ENCODE measurements at places on chromosomes 3 and 15. TPM values are rescaled to one million over a fixed set of nuclear protein-coding genes. Genes with fewer than 3 reads are reported as not detected.
A peak's percentile ranks its signal among the peaks of the same experiment; 100 is the strongest.

Gene CPN2
- 0.04 TPM for total RNA-seq

Gene IQCF5
- total RNA-seq: not detected

Gene PCOLCE2
- 2.5 TPM for total RNA-seq

Gene TRIP4
- 15.8 TPM for total RNA-seq

DNA sequence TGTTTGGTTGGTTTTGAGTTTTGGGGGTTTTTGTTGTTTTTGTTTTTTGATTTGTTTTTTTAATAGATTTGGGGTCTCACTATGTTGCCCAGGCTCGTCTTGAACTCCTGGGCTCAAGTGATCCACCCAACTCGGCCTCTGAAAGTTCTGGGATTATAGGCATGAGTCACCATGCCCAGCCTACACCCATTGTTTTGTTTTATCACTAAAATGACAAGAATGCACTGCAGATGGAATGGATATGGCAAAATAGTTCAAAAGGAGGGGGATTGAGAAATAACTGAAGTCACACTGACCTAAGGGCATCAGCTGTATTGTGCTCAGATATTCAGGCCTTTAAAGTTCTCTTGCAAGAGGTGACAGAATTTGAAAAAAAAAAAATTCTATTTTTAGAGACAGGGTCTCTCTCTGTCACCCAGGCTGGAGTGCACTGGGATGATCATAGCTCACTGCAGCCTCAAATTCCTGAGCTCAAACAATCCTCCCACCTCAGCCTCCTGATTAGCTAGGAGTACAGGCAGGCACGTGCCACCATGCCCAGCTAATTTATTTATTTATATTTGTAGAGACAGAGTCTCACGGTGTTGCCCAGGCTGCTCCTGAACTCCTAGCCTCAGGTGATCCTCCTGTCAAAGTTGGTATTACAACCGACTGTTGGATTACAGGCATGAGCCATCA lies 4.4 kb upstream of the RASA2 start:
- no peak for DNase-seq

- DNase-seq: peak; percentile 53
These were observed 112.4 kb downstream of the ADAMTSL3 start for GRCh38 chr15:83766339-83766738.

DNA sequence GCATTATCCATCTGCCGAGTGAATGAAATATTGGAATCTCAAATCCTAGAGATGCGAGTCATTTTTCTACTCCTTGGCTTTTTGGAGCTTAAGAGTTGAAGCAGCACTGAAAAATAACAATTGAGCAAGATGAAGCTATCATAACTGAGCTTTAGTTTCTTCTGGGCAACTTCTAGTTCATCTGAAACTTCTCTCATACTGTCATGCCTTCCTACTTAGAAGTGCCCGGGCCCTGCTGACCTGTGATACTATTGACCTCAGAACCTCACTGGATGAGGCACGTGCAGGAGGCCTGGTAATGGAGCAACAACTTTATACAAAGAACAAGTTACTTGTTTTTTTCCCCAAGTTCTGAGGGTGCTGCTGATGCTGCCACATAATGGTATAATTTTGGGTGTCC lies 48.5 kb upstream of the P3H2 start:
- DNase-seq: no peak

GRCh38 chr3:10224794-10225665 lies 23.2 kb upstream of the TATDN2 start:
- peak; percentile 76 for DNase-seq

GRCh38 chr15:45197512-45197911 lies 9.7 kb upstream of the SHF start:
- no peak for DNase-seq
